ENCODE measurements at places on chromosomes 7 and 10.

GRCh38 chr10:18240185-18240882 is 100.1 kb downstream of the CACNB2 start:
- DNase-seq = no peak

GRCh38 chr10:101301111-101301731 is 52.7 kb upstream of the BTRC start:
- peak; percentile 59 for DNase-seq

- DNase-seq = no peak
These were observed 14.8 kb upstream of the DNAJC12 start for GRCh38 chr10:67852761-67853160.

DNA sequence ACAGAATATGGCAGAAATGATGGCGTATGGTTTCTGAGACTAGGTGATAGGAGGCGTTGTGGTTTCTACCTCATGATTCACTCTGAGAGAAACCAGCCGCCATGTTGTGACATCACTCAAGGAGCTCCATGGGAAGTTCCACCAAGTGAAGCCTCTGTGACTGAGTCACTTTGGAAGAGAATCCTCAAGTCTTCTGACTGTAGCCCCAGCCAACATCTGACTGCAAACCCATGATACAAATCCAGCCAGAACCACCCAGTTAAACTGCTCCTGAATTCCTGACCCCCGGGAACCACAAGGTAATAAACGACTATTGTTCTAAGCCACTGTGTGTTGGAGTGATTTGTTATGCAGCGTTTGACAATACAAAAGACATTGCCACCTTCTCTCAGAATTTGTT is 91.1 kb upstream of the CARD11 start:
- DNase-seq = no peak

DNA sequence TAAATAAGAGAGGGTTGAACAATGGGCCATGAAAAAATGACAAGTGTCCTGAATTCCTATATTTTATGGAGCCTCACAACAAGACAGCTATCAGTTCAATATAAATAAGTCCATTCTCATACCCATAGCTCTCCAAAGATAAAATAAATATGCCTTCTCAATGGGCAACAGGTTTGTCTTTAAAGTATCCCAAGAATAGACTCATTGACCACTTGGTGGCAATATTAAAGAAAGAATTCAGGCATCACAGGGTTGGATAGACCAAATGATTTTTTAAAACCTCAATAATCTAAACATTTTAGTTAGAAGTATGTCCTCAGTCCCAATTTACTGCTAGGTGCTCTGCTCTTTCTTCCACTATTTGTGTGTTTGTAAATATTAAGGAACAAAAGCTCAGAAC is 165.1 kb upstream of the WNT16 start:
- no peak for DNase-seq

DNA sequence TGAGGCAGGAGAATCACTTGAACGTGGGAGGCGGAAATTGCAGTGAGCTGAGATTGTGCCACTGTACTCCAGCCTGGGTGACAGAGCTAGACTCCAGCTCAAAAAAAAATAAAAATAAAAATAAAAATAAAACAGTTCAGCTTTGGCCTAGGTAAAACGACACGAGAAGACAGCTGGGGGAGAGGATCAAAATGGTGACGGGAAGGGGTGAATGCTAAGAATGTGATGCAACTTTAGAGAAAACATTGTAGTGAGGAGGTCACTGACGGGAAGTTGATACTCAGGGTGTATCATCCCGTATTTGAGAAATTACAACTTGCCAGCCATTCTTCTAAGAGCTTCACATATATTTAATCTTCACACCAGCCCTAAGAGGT is 1.1 kb downstream of the NDST2 start:
- DNase-seq = no peak

DNA sequence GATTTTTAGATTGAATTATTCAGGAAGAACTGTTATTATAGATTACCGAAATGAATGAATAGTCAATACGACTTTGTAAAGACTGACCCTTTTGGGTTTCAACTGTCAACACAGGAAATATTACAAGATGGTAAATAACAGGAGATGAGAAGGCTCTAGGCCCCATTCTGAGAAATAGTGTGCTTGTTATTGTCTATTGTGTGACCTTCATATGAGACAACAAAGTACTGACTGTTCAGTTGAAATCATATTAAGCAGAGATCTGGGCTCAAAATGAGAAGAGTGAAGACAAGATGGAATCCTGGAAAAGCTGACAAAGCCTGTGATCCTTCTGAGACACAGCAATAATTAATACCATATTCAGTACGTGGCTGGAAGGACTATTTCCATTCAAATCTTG is 503.8 kb downstream of the INHBA start:
- no peak for DNase-seq

- no peak for DNase-seq
These were observed 79.5 kb upstream of the INSYN2A start for GRCh38 chr10:127275793-127276450.

DNA sequence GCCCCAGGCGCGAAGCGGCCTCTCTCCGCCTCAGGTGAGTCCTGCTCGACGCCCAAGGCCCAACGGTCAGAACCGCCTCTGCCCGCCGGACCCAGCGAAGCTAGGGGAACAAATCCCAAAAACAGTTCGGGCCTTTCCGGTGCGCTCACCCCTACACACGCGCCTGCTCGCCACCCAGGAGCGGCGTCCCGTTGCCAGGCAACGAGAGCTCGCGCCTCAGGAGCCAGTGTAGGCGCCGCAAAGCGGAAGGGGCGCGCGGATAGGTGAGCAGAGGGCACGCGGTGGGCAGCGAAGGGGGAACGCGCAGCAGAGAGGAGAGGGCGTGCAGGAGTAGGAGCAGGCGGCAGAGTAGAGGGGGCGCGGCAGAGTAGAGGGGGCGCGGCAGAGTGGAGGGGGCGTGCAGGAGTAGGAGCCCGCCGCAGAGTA is at the start of the genes DYDC1 and DYDC2:
TSS of gene DYDC1 (minus strand) at position 193 of the 426 bp plus-strand sequence. CDS start 4,154 bp downstream, outside the sequence.
TSS of gene DYDC2 (plus strand) at position 219 of the 426 bp plus-strand sequence. CDS start 5,663 bp downstream, outside the sequence.
- no peak for DNase-seq

- peak; percentile 86 for DNase-seq
These were observed 23.5 kb upstream of the ABLIM1 start for GRCh38 chr10:114681542-114681941.

DNA sequence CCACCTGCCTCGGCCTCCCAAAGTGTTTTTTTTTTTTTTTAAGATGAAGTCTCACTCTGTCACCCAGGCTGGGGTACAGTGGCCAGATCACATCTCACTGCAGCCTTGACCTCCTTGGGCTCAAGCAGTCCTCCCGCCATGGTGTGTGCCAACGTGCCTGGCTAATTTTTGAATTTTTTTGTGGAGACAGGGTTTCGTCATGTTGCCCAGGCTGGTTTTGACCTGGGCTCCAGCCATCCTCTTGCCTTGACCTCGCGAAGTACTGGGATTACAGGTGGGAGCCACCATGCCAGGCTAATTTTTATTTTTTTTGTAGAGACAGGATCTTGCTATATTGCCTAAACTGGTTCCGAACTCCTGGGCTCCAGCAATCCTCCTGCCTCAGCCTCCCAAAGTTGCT is 9.0 kb upstream of the MLXIPL start:
- no peak for DNase-seq

DNA sequence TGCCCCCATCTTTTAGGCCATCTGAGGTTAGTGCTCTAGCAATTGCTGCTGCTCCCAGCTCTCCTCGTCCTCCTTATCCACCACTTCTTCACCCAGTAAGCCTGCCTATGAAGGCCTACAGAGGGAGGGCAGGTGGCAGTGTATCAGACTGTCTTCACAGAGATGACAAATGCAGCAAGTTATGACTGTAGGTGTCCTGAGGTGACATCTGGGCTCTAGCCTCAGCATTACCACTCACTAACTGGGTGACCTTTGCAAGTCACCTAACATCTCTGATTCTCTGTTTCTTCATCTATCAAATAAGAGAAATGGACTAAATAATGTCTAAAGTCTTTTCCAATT is 151.6 kb downstream of the NOC3L start:
- no peak for DNase-seq

DNA sequence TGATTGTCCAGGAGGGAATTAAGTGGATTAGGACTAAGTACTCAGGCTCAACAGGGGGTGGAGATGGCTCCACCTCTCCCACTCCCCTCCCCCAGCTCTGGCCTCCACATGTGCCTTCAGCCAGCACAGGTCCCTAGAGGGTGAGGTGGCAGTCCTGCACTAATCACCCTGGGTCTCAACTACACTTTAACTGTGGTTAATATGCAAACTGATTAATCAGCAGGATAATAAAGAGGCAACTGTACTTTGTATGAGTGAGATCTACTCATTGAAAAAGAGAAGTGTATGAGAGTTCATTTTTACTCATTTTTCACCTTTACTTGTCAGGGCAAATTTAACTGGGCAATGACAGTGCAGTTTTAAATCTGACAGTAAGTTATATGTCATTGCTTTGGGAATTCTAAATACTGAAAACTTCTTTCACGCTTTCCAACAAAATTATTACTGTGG is 223.8 kb upstream of the CCDC6 start:
- DNase-seq = no peak

DNA sequence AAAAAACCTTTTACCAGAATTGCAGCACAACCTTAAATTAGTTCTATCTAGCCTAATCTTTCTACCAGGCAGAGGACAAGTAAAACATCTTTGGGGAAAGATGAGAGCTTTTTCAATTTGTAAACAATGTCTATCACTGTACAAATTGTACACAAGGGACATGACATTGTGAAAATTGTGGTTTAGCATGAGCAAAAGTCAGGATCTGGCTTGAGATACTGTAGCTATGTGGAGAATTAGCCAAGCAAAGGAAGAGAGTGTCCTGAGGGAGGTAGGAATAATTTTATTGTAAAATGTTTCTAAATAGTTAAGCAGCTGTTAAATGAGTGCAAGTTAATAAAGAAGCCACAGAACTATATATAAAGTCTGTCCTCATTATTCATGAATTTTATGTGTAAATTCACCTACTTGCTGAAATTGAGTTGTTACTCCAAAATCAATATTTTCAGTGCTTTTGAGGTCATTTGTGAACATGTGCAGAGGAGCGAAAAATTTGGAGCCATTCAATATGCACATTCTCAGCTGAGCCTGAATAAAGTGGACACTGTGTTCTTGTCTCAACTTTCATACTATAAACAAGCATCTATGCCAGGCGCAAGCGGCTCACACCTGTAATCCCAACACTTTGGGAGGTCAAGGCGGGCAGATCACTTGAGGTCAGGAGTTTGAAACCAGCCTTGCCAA is 42.8 kb upstream of the POM121L12 start:
- DNase-seq = no peak

DNA sequence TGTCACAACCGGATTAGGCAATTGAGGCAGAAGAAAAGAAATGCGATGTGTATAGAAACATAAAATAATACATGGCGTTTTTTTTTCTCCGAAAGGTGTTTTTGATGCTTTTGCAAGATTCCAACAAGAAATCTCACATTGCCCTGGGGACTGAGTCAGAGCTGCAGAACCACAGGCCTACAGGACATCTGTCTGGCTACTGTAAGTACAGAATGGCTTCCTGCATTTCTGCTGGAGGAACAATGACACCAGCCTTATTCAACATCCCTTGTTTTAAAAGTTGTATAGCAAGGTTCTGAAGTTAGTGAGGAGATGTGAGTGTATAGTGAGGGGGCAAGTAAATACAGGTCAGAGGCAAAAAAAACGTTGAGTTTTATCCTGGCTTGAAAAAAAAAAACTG is 256.4 kb downstream of the ABCA13 start:
- DNase-seq = no peak

- DNase-seq = no peak
These were observed 12.8 kb downstream of the GCK start for GRCh38 chr7:44176486-44176885.

DNA sequence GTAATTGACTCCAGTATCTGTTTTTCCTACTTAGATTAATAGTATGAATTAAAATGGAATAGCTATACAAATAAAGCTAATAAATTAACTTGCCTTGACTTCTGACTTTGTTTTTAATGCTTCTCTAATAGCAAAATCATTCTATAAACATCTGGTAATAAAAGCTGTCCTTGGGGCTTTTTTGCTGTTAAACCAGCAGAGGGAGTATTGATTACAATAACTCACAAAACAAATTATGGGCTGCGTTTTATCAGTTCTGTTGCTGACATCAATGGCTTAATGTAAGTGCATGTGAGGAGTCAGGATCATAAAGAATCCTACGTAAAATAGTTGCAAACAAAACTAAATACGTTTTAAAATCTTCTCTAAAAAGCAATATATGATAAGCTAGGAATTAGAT is 667.8 kb downstream of the PCDH15 start:
- DNase-seq = no peak

DNA sequence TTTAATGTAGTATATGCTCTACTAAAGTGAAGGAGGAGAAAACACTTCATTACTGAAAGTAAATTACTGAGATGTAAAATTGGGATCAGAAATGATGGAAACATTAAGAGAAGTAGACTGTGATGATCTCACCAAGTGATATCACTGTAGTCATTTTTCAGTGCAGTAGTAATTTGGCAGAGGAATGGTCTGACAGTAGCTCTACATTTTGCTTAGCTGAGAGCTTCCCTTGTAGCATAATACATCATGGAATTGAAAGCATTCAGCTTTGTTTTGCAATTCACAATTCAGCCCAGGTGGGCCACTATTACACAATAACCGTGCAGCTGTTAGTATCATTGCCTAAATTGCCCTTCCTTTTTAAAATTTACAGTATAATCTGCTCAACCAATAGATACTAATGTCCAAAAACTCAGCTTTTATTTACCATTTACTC is 19.4 kb upstream of the CABCOCO1 start:
- peak; percentile 38 for DNase-seq

GRCh38 chr7:157487046-157487770 is 150.4 kb downstream of the DNAJB6 start:
- no peak for DNase-seq

DNA sequence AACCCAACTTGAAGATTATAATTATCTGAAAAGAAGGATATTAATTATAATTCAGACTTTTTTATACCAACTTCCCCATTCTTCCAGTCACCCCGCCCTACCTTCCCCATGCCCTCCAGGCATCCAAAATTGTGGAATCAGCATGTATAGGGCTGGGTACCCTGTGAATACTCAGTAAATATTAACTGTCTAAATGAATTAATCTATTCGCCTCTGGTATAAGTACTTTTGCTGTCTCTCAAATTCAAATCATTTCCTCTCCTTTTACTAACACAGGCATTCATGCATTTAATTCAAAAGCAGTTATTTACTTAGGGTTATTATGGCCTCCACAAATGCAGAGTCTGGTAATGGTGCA is 26.5 kb upstream of the GOT1 start:
- no peak for DNase-seq

- DNase-seq = peak; percentile 68
These were observed 32.9 kb downstream of the ENTPD1 start for GRCh38 chr10:95788830-95789229.
